ENCODE measurements at places on chromosomes 11 and 22.

DNA sequence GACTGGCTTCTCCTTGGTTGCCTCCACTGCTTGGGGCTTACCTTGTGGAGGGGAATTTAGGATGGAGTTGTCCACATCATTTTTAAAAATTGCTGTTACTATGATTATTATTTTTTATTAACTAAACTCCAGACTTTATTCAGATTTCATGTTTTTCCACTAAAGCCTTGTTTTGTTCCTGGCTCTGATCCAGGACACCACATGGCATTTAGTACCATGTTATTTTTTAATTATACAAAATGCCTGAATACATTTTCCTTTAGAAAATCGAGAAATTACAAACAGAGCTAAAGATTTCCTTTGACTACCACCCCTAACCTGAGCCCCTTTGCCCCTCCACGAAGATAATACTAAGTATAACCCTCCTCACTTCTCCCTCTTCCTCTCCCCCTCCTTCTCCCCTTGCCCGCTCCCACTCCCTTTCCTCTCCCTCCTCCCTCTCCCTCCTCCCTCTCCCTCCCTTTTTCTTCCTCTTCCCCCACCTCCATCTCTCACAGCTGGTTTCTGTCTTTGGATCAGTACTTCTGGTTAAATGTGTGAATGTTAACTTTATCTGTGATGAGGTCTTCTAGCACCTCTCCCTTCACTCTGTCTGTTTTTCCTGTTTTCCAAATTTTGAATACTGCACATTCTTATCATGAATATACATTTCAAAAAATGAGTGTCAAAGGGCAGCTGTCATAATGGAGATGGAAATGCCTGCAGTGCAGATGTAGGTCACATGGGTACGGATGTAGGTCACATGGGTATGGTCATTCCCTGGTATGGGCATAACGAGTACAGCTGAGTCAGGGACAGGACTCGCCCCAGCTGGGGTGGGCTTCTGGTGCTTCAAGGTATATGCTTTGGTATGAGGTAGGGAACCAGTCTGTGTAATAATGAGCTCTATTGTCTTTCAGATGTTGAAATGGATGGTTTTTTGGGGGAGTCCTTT is 54.4 kb upstream of the OR4B1 start:
- DNase-seq = no peak

- no peak for DNase-seq
Observed at GRCh38 chr11:11217929-11218628, 135.0 kb downstream of the CSNK2A3 start.

DNA sequence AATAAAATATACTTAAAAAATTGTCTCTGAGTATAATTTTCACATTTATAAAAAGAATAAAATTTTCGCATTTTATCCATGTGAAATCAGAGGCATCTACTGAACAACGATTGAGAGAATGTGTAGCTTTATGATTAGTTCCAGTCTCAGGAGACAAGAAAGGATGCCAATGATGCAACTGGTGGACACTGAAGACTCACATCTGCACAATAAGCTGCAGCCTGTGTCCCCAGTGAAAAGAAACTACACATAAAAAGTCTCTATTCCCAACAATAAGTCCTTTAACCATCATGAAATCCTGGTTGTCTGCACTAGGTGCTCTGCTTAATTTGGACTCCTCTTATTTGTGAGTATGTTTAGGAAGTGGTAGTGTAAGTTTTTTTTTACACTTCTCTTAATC is 22.0 kb downstream of the OR5AS1 start:
- DNase-seq = no peak

- DNase-seq = no peak
Observed at GRCh38 chr11:11391796-11392463, 38.9 kb upstream of the CSNK2A3 start.

DNA sequence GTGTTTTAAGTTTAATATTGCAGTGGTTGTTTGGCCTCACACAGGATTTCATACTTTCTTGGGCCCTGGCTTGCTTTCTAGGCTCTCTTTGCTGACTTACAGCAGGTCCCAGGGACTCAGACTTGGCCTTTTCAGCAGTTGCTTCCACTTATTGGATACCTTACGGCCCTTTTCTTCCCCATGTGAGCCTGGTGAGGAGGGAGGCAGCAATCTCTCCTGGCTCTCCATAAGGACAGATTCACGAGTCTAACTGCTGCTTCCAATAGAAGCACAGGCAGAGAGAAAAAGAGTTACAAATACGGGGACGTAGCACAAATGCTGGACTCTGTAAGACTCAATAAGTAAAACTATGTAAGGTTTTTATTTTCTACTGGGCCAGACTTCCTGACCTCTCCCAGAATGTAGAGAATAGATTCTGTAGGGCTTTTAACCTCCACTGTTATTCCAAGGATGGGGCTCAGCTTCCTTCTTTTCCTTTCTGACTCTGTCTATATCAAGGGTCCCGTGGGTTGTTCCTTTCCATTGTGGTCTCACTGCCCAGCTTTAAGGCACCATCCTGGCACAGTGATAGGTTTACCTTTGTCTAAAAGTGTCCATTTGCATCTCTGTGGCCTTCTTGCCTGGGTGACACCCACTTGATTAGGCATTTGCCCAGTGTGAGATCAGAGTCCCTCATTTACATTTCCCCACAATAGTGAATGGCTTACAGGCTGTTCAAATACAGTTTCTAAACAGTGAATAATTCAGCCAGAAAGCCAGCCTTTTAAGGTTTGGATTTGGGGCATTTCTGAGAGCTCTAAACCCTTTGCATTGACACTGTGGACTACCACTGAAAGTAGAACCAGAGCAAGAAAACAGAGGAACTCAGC is 92.8 kb downstream of the RASSF10 start:
- DNase-seq = no peak

DNA sequence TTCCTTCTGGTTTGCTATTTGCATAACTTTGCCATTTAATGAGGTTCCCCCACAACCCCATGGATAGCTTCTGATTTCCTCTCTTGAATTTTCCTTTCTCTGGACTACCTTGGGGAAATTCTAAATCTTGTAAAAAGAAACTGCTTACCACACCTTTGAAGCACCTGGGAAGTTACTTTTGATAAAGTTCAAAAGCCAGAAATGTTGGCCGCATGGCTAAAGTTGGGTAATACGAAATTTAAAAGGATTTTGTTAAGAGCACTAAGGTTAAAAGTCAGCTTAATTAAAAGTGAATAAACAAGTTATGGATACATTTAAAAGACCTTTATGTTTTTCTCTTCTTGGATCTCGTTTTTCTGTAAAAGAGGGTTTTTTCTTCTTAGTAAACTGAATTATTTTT is 5.5 kb downstream of the CASP4 start:
- no peak for DNase-seq

GRCh38 chr11:16912692-16913111 is 101.5 kb downstream of the PLEKHA7 start:
- DNase-seq = no peak

- DNase-seq = no peak
Observed at GRCh38 chr11:72179804-72180396, 12.0 kb upstream of the FOLR1 start.

GRCh38 chr22:19896665-19897355 is 42.1 kb upstream of the GNB1L start:
- DNase-seq = no peak

GRCh38 chr11:64804346-64805210 is 1.6 kb upstream of the MAP4K2 start:
- no peak for DNase-seq

GRCh38 chr11:36257351-36257750 is 31.9 kb downstream of the COMMD9 start:
- no peak for DNase-seq
